GM12878 (cell line): ENCODE measurements at places on chromosomes 4 and X. TPM values are rescaled to one million over a fixed set of nuclear protein-coding genes. Genes with fewer than 3 reads are reported as not detected.
A peak's percentile ranks its signal among the peaks of the same experiment; 100 is the strongest.

DNA sequence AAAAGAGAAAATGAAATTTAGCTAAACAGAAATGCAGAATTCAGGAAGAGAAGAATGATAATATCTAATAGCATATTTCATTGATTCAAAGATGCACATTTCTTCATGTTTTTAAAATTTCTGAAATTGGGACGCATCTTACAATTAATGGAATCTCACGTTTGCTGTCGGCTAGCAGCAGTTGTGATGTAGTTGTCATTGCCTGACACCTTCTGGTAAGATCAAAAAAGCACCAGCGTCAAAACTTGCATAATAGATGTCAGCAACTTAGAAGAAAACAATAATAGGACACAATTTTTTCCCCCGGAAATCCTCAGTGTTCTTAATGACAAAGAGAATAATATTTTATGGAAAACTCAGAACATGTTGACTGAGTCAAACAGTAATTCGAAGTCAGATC, 29.8 kb upstream of the SLC7A3 start:
- H3K36me3 ChIP-seq: no peaks in the 10 kb centered on the region
- H3K27ac ChIP-seq: no peak overlapping the region
- no peak overlapping the region for H3K4me3 ChIP-seq
- H3K4me1 ChIP-seq: no peaks in the 10 kb centered on the region

UGT2A1 gene
- not detected in 2 replicates for total RNA-seq

DNA sequence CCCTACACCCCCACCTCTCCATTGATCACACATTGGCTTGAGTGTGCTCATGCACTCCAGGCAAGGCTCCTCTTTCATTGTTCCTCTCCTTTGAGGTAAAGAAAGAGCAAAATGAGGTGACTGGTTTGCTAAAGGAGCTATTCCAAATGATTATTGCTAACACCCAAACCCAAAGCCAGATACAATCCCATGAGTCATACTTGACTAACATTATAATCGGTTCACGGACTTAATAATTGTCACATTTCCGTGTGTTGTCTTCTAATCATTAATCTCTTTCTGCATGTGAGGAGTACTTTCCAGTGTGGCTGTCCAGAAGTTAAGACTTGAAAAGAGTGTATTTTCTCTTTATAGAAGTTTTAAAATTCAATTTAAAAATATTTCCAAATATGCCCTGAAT, 174.3 kb upstream of the SFRP2 start:
- no peak overlapping the region for H3K27ac ChIP-seq
- DNase-seq: no peak
- no peak overlapping the region for H3K4me3 ChIP-seq
- no peaks in the 10 kb centered on the region for H3K27me3 ChIP-seq

- H3K4me3 ChIP-seq: no peak overlapping the region
- H3K27ac ChIP-seq: no peak overlapping the region
- H3K4me1 ChIP-seq: peaks cover 13% of the 10 kb centered on the region
- H3K36me3 ChIP-seq: no peaks in the 10 kb centered on the region
These were observed 69.8 kb downstream of the DTHD1 start for GRCh38 chr4:36351082-36351666.

DNA sequence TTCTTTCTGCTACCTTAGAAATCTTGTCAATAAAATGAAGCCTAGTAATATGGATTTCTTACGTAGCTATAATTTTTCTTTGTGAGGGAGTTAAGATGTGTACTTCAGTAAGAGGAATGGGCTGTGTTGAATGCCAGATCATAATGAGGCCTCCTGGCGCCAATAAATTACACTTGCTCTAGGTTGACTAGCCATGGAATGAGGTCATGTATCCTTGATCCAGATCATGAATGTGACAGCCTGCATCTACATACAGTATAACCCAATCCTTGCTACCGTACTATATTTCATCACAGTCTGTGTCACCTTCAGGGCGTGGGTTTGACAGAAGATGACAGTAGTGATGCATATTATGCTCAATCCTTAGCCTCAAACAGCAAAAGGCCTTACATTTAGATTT, 36.2 kb downstream of the NHS start:
- no peak overlapping the region for H3K4me3 ChIP-seq
- no peaks in the 10 kb centered on the region for H3K27me3 ChIP-seq
- no peak for DNase-seq

- H3K36me3 ChIP-seq: no peaks in the 10 kb centered on the region
- no peaks in the 10 kb centered on the region for H3K27me3 ChIP-seq
- H3K4me3 ChIP-seq: no peak overlapping the region
- no peak for DNase-seq
- no peaks in the 10 kb centered on the region for H3K4me1 ChIP-seq
- H3K27ac ChIP-seq: no peak overlapping the region
These were observed 96.5 kb downstream of the FRMPD4 start for GRCh38 chrX:12234534-12235329.

DNA sequence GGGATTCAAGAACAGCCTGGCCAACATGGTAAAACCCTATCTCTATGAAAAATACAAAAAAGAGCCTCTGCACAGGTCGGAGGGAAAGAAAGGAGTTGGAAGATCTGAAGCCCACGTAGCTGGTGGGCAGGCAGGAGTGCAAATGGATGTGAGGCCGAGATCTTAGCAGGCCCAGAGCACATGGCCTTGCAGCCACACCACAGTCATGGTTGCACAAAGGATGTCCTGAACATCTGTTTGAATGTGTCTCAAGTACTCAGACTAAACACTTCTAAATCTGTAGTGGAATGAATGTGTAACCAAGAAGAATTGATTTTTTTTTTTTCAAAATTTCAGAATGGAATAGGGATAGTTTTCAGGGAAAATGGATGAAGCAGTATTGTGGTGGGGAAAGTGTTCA, 10.8 kb downstream of the CA5B start:
- H3K36me3 ChIP-seq: no peaks in the 10 kb centered on the region
- no peaks in the 10 kb centered on the region for H3K27me3 ChIP-seq
- no peak overlapping the region for H3K4me3 ChIP-seq
- peaks cover 5% of the 10 kb centered on the region for H3K4me1 ChIP-seq
- DNase-seq: no peak

GRCh38 chr4:55121246-55121645, 4.1 kb downstream of the KDR start:
- no peak overlapping the region for H3K27ac ChIP-seq
- H3K4me1 ChIP-seq: no peaks in the 10 kb centered on the region
- H3K36me3 ChIP-seq: no peaks in the 10 kb centered on the region
- DNase-seq: no peak
- no peaks in the 10 kb centered on the region for H3K27me3 ChIP-seq

GRCh38 chrX:8033175-8033574, 106.0 kb upstream of the PNPLA4 start:
- no peak overlapping the region for H3K27ac ChIP-seq
- no peaks in the 10 kb centered on the region for H3K27me3 ChIP-seq
- no peak for DNase-seq

- no peak for DNase-seq
- no peak overlapping the region for H3K27ac ChIP-seq
- no peak overlapping the region for H3K4me3 ChIP-seq
- H3K36me3 ChIP-seq: no peaks in the 10 kb centered on the region; the same call in 1 of the 2 replicates
These were observed 40.7 kb downstream of the KLHL8 start for GRCh38 chr4:87179751-87180150.

SOX3 gene
- not detected in 2 replicates for total RNA-seq

GRCh38 chrX:1336331-1336943, at the start of gene IL3RA:
Gene IL3RA (plus strand): TSS chrX:1336785. CDS start chrX:1341766, 4,981 bp downstream.
- peak within 1 kb of the TSS; percentile 77 for H3K27ac ChIP-seq
- H3K36me3 ChIP-seq: no peaks in the 10 kb centered on the region
- peak within 1 kb of the TSS; percentile 75 for H3K4me3 ChIP-seq
- DNase-seq: peak; percentile 52

GABRG1 gene
- total RNA-seq: not detected in 2 replicates

CT45A3 gene
- total RNA-seq: not detected in 2 replicates

RIBC1 gene
- 0.43 and 0.49 TPM in 2 replicates for total RNA-seq

DNA sequence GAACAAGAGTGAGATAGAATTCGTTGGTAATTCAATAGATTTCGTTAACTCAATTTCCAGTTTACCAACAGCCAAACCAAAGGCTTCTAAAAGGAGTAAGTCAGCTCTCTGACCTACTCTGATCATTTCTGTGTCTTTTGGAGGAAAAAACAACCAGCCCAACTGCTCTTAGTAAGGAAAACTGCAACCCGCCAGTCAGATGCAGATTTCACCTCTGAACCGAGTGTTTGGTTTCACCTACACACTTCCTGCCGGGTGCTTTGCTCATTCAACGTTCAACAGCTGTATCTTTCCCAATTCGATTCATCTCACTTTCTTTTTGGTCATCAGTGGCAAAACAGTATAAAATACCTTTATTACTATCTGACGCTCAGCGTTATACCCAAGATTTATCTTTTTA, 24.5 kb downstream of the TMSB4X start:
- H3K36me3 ChIP-seq: no peaks in the 10 kb centered on the region
- H3K4me1 ChIP-seq: peaks cover 59% of the 10 kb centered on the region
- H3K27me3 ChIP-seq: no peaks in the 10 kb centered on the region
- DNase-seq: no peak

NDNF gene
- 0.08 and 0.26 TPM in 2 replicates for total RNA-seq

GRCh38 chrX:150543230-150544155, 24.9 kb upstream of the MTM1 start:
- peaks cover 7% of the 10 kb centered on the region; the same call in 1 of the 2 replicates for H3K4me1 ChIP-seq
- H3K4me3 ChIP-seq: no peak overlapping the region
- DNase-seq: peak; percentile 30
- H3K27me3 ChIP-seq: no peaks in the 10 kb centered on the region; the same call in 1 of the 2 replicates

DNA sequence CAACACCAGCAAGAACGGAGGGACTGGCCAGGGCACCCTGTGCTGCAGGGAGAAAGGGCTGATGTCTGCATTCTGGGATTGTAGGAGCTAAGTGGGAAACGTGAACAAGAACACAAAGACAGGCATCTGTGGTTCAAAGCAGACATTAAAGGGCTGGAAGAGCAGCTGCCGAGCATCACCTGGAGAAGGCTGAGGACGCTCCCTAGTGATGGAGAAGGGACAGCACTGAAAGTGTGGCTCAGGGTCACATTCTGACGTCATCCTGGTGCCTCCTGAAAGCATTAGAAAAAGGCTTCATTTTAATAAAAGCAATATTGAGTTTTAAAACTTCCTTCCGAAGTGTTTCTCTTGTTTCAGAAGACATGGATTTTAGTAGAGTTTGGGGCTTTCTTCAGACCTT, 62.3 kb downstream of the CLDN22 start:
- H3K36me3 ChIP-seq: no peaks in the 10 kb centered on the region
- H3K4me1 ChIP-seq: no peaks in the 10 kb centered on the region
- no peaks in the 10 kb centered on the region; the same call in 1 of the 2 replicates for H3K27me3 ChIP-seq
- no peak for DNase-seq
- no peak overlapping the region for H3K27ac ChIP-seq
- H3K4me3 ChIP-seq: no peak overlapping the region

GRCh38 chr4:26912810-26913209, 52.2 kb downstream of the STIM2 start:
- no peaks in the 10 kb centered on the region for H3K27me3 ChIP-seq
- no peaks in the 10 kb centered on the region for H3K36me3 ChIP-seq
- no peak overlapping the region for H3K27ac ChIP-seq
- H3K4me1 ChIP-seq: peaks cover 15% of the 10 kb centered on the region

DNA sequence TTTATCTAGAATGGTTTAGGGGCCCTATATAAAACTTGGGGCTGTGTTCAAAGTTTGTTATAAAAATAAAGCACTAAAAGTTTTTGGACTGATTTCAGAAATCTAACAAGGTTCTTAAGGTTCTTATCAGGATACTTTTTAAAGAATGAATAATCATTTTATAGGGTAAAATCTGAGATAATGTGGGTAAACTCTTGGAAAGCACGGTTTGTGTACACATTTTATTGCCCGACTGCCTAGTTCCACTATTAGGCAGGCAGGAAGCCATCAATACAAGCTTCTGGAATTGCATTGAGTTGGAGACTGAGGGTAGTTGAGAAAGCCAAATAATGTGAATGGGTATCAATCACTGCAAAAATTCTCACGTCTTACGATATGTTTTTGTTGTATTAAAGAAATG, 331.0 kb upstream of the PITX2 start:
- H3K27ac ChIP-seq: no peak overlapping the region
- H3K27me3 ChIP-seq: no peaks in the 10 kb centered on the region
- DNase-seq: no peak
- no peak overlapping the region for H3K4me3 ChIP-seq
